ENCODE measurements at places on chromosomes 16 and 17.

DNA sequence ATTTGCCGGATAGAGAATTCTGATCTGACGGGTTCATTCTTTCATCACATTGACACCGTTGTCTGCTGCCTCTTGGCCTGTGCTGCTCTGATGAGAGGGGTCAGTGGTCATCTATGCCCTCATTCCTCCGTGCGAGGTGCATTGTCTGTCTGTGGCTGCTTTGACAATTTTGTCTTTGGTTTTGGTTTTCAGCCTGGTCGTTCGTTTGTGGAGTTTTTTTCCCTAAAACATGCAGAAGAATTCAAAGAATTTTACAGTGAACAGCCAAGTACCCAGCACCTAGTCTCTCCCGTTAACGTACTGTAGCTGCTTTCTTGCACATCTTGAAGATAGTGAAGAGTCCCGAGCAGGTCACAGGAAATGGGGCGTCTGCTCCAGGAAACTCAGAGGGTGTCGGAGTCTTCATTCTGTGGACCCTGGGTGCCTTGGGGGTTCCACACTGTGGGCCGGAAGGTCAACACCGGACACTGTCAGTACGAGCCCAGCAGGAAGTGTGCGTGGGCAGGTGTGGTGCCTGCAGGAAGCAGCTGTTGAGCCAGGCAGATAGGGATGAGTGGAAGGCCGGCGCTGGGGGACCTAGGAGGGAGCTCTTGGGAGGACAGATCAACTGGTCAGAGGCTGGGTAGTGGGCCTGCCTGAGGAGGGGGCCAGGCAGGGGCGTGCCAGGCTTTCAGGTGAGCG, 28.2 kb downstream of the CRAMP1 start:
- DNase-seq, result no peak

GRCh38 chr16:57352636-57353047, 5.9 kb upstream of the CCL22 start:
- no peak for DNase-seq

DNA sequence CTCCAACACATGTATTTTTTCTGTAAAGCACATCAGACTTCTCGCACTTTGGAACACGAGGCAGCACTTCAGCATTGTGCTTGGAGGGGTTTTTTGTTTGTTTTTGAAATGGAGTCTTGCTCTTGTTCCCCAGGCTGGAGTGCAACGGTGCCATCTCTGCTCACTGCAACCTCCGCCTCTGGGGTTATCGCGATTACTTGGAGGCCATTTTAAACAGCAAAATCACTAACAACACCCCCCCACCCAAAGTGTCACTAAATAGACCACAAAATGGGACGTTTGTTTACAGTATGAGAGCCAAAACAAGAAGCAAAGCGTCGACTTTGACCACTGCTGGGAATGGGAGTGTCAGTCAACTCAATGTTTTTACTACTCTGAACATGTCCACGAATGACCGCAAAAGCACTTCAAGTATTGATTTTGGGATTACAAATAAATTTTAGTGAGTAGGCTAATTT, 9.0 kb upstream of the C16orf87 start:
- DNase-seq, result no peak

GRCh38 chr17:39791111-39791992, 53.6 kb downstream of the GRB7 start:
- DNase-seq, result no peak

GRCh38 chr17:82815354-82815753, 24.5 kb downstream of the ZNF750 start:
- no peak for DNase-seq

DNA sequence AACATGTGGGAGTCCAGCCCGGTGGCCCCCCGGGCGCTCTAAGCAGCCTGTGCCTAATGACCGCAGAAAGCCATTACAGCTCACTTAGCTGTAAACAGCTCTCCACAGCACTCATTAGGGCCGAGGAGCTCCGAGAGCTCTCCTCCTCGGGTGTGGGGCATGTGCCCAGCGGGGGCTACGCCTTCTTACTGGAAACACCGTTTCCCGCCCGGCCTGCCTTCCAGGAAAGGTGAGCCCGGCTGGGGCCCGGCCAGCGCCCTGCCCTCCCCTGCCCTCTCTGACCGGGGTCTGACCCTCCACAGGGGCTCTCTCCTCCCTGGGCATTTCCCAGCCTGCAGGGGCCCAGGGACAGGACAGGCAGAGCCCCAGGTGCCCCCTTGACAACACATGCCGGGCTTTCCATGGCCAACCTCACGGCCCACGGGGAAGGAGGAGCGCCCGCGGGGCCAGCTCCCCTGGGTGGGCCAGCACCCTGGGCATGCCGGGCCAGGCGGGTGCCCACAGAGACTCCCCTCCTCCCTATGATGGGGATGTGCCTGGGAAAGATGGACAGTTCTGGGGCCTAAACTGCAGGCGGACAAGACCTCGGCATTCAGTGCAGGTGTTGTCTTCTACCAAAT, 72.6 kb downstream of the SDK2 start:
- DNase-seq, result no peak

GRCh38 chr17:41885733-41886132, 20.5 kb upstream of the KLHL11 start:
- no peak for DNase-seq

DNA sequence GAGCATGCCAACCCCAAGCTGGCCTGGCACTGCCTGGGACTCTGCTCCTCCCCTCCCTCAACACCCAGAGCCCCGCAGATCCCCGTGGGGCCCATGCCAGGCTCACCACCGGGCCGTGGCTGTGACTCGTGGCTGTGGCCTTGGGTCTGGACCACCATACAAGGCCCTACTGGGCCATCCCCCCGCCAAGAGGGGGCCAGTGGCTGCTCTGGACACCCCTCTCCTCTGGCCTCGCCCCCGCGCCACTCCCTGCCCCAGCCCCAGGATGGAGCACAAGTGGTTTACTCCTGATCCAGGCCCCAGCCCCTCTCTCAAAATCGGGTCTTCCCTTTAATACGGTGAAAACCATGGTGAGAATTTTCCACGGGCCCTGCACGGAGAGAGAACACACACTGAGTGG, 3.0 kb downstream of the PABPN1L start:
- no peak for DNase-seq

DNA sequence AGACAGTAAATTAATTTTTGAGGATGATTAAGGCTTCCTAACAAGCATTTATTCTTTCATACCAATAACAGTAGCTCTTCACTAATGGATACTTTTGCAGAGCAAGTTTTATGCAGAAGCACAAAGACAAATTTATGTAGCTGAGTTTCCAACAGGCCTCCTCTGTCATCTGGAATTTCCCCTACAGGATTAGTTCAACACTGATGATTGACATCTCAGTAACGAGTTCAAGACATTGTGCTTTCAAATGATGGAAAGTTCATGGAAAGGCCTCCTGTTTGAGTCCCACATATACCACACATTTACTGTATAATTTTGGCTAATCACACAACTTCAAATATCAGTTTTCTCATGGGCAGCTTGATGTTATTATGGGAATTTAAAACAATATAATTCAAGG, 40.6 kb downstream of the ABCA10 start:
- DNase-seq, result no peak

DNA sequence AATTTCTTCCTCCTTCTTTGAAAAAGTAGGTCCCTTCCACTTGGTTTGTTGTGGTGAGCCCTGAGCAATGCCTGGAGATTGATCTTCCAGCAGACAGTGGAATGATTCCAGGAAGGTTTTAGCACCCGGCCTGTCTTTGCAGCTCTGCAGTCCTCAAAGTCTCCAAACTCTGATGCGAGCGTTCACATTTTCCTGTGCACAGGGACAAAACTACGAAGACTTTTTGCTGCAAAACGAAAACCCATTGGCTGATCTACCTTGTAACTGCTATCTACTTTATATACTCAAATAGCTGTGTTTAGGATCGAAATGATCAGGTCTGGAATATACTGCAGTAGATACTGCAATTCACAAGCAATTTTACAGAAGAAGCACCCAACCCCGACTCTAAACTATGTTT, 21.7 kb downstream of the G6PC1 start:
- no peak for DNase-seq

Measured in stimulated activated CD4-positive, alpha-beta T cell treated with anti-CD3 and anti-CD28 coated beads, TNF-alpha, amount 100 ng/mL, for 4 hours (primary cell).